CD4-positive, CD25-positive, alpha-beta regulatory T cell (primary cell): ENCODE measurements at places on chromosomes 12 and 14. TPM values are rescaled to one million over a fixed set of nuclear protein-coding genes. Genes with fewer than 3 reads are reported as not detected.

GRCh38 chr12:54053751-54054741, at the start of gene HOXC4:
Gene HOXC4 (plus strand): TSS chr12:54053835. CDS start chr12:54053923, 88 bp downstream.
- no peak for DNase-seq

PLEKHG7 gene
- total RNA-seq: 0.89 TPM

IFNG-AS1 gene
- total RNA-seq: 9.3 TPM

FOXA1 gene
- 1.0 TPM for total RNA-seq

YLPM1 gene
- total RNA-seq: 93.2 TPM

FSCB gene
- total RNA-seq: not detected
